Stimulated activated CD4-positive, alpha-beta T cell treated with anti-CD3 and anti-CD28 coated beads, Interleukin-1b, Interleukin-23, amount 100 ng/mL, for 1 hour (primary cell): ENCODE measurements at places on chromosomes 5 and 9.

DNA sequence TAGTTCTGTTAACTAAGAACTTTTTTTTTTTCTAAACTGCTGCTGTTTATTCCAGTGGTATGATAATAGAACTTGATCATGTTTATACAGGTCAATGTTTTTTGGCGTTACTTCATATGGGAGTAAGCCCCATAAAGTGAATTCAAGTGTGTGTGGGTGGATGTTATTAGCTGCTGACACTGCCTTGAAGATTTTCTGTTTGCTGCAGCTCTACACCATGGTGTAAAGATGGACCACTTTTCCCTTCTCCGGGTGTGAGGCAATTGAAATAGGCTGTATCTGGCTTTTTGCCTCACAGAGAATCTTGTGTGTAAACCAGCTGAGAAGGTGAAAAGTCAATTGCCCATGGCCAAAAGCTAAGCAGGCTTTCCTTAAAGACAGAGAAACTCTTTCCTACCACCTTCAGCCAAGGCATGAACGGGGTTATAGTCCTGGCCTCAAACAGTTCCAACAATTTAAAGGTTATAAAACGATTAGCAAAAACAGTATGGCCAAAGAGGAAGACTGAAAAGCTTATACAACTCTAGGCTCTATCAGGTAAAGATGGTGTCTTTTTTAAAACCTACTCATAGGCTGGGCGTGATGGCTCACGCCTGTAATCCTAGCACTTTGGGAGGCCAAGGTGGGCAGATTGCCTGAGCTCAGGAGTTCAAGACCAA, 33.9 kb upstream of the ABCA1 start:
- DNase-seq: no peak

- DNase-seq: no peak
These were observed 222.2 kb downstream of the LURAP1L start for GRCh38 chr9:12997009-12997408.

DNA sequence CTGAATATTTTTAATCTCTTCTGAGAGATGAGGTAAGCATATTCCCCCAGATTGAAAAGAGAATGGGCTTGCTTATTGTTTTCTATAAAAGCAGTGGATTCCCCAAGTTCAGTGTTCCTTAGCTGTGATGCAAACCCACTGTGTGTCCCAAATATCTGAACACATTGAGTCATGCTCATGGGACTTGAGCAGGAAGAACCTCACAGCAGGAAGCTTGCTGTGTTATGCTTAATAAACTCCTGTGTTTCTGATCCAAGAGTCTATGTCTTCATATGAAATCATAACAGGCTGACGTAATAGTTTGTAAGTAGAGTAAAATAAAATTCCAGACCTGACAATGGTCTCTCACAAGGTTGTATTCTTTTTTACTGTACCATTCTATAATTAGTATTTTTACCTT, 24.8 kb upstream of the LOX start:
- DNase-seq: no peak

GRCh38 chr9:1871626-1872419, 143.3 kb upstream of the SMARCA2 start:
- DNase-seq: no peak

DNA sequence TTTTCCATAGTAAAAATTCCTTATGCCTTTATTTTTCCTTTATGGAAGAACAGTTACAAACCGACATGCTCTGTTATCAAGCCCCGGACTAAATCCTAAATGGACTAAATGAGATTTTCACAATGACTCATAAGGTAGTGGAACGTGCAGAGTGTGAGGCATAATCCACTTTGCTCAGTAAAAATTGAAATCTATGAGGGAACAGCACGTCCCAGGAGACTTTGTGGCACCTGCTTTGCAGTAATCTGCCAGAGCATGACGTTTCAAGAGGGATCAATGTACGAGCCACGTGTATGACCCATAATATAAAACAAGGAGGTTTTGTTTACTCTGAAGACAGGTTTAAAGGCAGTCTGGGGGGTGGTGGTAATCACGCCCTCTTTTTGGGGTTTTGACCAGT, 83.8 kb upstream of the GNA14 start:
- no peak for DNase-seq

DNA sequence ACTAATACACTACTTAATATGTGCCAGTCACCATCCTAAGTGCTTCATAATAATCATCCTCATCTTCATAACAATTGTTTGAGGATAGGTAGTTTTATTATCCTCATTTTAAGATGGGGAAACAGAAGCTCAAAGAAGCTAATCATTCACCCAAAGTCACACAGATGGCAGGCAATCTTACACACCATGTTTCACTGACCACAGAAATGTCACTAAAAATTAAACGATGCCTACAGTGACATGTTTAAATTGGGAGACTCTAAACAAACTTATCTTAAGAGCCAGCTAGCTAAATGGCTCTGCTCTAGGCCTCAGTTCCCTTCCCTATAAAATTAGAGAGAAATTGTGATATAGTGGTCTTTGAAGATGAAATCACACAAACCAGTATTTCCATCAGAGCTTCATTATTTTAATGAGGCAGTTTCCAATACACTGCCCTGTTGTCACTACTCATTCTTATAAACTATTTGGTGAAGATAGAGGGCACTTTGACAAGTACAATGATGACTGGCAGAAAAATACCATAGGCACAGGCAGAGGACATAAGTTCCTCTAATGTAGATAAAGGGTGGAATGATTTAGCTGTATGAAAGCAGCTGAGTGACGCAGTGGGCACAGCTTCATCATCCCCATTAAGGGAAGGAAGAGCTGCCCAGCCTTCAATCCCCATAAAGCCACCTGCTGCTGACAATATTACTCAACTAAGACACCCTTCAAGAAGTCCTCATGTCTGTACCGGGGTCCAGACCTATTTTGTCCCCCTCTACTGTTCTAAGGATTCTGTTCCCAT, 224.1 kb downstream of the ACTL7B start:
- no peak for DNase-seq

DNA sequence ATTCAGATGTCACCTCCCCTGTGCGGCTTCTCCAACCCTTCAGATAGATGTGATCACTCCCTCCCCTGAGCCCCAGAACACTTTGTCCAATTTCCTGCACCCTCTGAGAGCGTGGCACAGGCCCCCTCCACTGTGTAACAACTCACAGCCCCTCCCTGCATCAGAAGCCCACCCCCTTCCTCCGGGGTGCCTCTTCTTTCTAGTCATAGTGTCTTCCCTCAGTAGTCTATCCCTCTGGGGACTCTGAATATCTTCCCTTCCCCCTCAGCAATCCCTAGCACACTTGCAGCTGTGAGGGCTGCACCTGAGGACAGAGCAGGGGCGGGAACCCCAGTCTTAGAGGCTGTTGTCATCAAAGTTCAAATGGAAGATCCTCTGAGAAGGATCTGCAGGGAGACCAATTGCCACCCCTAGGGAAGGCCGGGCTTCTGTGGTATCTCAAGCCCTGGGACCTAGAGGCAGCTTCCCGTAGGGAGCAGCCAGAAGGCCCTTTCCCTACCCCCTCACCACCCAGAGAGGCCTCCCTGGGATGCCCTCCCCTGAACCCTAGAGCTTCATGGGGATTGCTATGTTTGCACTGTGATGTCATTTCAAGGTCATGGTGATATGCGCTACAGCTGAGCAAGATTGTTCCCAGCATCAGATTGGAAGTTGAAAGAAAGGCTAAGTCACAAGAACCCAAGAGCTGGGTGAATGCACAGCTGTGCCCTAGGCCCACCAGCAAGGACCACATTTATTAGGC, 70.7 kb downstream of the THBS4 start:
- DNase-seq: no peak

DNA sequence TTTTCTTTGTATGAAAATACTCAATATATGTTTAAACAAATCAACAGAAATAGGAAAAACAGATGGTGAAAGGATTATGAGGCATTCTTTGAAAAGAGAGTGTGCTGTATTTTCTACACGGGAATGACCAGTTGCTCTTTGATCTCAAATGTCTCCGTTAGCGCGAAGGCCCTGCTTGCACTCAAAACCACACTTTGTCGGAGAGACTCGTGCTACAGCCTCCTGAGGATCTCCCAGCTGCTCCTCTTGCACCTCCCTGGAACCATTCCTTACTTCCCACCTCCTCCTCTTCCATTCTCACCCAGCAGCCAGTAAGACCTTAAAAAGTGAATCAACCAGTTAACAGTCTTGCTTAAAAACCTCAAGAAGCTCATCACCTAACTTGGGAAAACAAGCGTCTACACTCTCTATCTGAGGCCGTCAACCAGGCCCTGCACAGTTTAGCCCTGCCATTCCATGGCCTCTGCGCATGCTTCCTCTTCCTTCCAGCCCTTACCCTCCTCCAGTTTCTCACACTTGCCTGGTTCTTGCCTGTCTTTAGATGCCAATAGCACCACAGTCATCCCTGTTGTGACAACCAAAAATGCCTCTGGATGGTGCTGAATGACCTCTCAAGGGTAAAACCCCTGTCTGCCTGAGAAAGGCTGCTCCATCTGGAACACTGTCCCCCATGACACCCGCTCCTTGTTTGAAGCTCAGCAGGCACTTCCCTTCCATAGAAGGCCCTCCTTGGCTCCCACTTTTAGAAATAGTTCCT, 594.7 kb upstream of the WWC1 start:
- DNase-seq: no peak

DNA sequence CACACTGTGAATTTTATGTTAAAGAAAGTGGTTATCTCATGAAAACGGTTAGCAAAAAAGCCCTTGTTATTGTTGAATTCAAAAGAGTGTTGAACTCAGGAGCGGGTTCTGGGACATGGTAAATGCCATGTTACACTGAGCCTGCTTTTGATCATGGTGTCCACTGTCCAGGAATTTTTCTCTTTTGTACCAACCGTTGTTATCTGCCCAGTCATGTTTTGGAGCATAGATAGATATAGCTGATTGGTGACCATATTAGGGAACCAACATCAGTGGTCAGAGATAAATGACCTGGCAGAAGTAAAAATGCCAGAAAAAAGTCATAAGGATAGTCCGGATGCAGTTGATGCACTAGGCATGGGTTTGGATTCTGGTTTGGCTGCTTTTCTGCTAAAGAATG, 29.3 kb downstream of the DOCK2 start:
- DNase-seq: no peak

DNA sequence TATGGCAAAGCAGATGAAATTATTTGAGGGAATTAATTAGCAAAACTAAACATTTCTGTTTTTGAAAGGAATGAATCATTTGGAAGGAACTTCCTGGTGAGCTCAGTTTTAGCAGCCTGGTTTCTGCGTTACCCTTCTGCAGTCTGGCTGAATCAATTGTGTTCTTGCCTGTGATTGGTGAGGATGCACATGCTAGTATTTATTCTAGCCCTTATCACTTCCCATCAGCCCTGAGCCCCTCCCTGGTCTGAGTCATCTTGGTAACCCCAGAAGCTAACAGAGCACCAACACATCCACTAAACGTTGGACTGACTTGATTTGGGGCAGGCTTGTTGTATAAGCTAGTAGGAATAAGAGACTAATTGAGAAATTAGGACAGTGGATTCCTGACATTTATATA, 6.6 kb downstream of the TJP2 start:
- no peak for DNase-seq
